ENCODE measurements at places on chromosomes 2 and 18.

GRCh38 chr2:145511946-145512345 lies 992.0 kb upstream of the ZEB2 start:
- no peak for DNase-seq

- no peak for DNase-seq
Measured at GRCh38 chr2:219661197-219661954, 33.9 kb downstream of the SLC4A3 start.

DNA sequence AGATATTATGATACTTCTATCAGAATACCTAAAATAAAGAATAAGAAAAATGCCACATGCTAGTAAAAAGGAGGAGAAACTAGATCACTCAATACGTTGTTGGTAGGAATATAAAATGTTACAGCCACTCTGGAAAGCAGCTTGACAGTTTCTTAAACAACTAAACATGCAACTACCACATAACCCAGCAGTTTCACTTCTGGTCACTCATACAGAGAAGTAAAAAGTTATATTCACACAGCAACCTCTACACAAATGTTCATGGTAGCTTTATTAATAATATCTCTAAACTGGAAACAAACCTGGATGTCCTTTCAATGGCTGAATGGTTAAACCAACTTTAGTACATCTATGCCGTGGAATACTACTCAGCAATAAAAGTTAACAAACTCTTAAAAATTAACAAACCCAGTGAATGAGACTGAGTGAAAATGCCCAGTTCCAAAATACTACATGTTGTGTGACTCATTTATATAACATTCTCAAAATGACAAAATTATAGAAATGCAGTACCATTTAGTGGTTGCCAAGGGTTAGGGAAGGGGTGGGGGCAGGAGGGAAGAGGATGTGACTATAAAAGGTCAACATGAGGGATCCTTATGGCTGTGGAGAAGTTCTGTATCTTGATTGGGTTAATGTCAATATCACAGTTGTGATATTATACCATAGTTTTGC lies 124.1 kb downstream of the MMADHC start:
- DNase-seq, result no peak

DNA sequence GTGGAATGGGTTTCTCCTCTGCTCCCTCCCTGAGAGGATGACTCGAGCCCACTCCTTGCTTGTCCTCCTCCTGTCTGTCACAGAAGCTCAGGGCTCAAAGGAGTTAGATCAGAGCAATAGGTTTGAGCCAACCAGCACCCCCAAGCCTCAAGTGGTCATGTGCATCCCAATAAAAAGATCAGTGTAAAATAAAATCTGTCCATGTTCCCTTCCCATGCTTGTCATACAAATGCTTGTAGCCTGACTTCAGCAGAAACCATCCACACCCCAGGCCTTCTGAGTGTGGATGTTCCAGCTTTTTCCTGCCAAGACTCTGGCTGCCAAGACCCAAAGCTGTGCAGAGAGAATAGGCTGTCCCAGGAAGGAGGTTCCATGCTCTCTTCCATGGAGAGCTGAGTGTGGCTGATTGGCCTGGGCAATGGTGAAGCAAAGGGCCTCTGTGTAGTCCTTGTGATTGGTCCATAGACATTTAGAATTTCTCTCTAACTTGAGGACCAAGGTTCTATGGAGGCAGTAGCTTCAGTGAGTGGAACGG lies 67.4 kb downstream of the GYPC start:
- DNase-seq, result no peak

DNA sequence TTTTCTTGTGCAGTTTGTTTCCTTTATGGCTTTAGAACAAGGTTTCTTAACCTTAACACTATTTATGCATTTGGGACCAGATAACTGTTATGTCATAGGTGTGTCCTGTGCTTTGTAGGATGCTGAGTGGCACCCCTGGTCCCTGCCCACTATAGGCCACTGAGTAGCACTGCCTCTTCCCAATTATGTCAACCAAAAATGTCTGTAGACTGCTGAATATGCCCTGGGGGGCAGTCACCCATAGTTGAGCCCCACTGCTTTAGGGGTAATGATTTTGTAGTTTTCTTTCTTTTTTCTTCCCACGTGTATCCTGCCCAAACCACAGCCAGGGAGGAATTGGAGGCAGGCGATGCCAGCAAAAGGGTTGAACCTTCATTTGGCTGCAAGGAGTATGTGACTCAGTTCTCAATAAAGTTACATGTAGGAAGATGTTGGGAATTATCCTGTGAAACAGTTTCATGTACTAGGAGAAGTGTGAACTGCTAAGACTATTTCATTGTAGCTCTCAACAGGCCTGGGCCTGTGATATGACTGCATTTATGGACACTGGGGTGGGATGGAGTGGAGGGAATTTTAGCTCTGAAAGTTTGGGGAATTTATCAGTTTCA lies 65.7 kb downstream of the FMNL2 start:
- no peak for DNase-seq

DNA sequence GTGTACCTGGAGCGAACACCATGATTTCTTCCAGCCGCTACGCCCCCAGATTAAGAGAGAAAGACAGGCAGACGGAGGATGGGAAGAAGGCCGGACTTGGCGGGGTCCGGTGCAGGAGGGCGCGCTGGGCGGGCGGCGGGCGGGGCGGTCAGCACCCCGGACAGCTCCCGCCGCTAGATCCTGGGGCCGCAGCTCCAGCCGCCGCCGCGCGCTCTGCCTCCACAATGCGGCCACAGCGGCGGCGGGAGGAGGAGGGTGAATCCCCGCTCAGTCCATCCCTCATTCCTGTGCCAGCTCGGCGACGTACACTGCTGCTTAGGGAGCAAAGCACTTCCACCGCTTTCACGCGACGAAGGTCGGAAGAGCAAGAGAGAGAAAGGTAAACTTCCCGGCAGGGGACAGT lies at the start of gene AKAIN1:
Gene AKAIN1 (minus strand): TSS at position 226 of the 403 bp plus-strand sequence. CDS start 204 bp downstream, at position 22.
- DNase-seq, result no peak
